ENCODE measurements at places on chromosomes 2 and 18.

DNA sequence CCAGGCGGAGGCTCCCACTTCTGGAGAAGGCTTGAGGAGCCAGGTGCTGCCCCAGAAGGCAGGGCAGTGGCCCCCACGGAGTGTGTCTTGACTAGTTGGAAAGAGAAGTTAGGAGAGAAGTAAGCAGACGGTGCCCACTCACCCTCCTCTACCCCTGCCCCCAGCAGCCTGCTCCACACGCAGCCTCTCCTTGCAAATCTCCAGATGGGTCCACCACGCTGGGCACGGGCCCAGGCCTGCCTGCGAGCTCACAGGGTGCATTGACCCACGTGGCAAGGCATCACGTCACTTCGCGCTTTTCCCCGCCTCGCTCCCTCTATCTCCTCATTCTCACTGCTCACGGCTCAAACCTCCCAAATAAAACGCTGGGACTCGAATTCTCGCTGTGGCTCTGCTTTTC is 71.8 kb upstream of the RAB12 start:
- DNase-seq, result no peak

DNA sequence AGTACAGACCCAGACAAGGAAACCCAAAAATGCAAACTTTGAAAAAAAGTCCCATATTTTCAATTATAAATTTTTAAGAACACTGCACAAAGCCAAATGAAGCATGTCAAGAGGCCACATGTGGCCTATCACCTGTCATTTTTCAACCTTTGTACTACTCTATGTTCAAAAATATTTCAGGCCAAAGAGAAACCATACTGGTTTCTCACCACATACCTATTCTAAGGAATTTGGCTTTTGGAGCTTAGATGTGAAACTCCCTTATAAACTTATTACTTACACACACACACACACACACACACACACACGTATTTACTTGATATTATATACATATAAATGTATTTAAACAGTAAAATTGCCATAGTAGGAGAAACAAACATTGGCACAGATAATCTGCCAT is 338.7 kb downstream of the TXNL1 start:
- no peak for DNase-seq

GRCh38 chr18:35750929-35751328 is 169.4 kb downstream of the GALNT1 start:
- no peak for DNase-seq

GRCh38 chr2:11807156-11808015 is 61.0 kb downstream of the LPIN1 start:
- DNase-seq, result no peak

GRCh38 chr2:68716604-68717304 is 17.9 kb upstream of the ARHGAP25 start:
- no peak for DNase-seq
